ENCODE measurements at places on chromosomes 7 and 10. TPM values are rescaled to one million over a fixed set of nuclear protein-coding genes. Genes with fewer than 3 reads are reported as not detected.

GRCh38 chr7:106075937-106076336, 36.2 kb downstream of the SYPL1 start:
- no peaks in the 10 kb centered on the region for H3K27me3 ChIP-seq
- H3K4me3 ChIP-seq = no peak overlapping the region

GRCh38 chr10:70315815-70316214, 32.0 kb upstream of the NPFFR1 start:
- H3K36me3 ChIP-seq = no peaks in the 10 kb centered on the region
- H3K4me3 ChIP-seq = no peak overlapping the region
- no peaks in the 10 kb centered on the region for H3K27me3 ChIP-seq
- no peak for DNase-seq

GRCh38 chr7:74290553-74290950, 1.3 kb downstream of the CLIP2 start:
- no peaks in the 10 kb centered on the region for H3K27me3 ChIP-seq
- H3K27ac ChIP-seq = no peak overlapping the region
- H3K36me3 ChIP-seq = no peaks in the 10 kb centered on the region
- no peak for DNase-seq

INSYN2A gene
- total RNA-seq = not detected

DNA sequence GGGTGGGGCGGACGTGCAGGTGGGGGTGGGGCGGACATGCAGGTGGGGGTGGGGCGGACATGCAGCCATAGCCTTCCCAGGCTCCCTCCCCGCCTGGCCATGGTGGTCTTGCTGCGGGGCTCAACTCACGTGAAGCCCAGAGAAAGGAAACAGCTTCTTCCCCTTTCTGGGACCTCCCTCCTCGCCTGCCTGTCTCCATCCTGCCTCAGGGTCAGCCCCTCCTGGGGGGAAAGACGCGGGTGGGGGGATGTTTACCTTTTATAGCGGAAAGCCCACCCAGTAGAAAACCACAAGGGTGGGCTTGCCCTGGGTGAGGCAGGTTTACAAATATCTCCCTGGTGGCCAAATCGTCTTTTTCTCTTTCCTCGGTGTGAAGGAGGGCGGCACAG, 520.0 kb downstream of the GLRX3 start:
- no peak for DNase-seq
- no peaks in the 10 kb centered on the region for H3K4me1 ChIP-seq
- no peaks in the 10 kb centered on the region for H3K27me3 ChIP-seq
- no peak overlapping the region for H3K27ac ChIP-seq
- no peak overlapping the region for H3K4me3 ChIP-seq

GRCh38 chr7:78169992-78170391, 371.4 kb downstream of the PHTF2 start:
- DNase-seq = no peak
- H3K36me3 ChIP-seq = no peaks in the 10 kb centered on the region
- H3K27me3 ChIP-seq = no peaks in the 10 kb centered on the region
- no peak overlapping the region for H3K27ac ChIP-seq
- no peak overlapping the region for H3K4me3 ChIP-seq
- H3K4me1 ChIP-seq = no peaks in the 10 kb centered on the region

DNA sequence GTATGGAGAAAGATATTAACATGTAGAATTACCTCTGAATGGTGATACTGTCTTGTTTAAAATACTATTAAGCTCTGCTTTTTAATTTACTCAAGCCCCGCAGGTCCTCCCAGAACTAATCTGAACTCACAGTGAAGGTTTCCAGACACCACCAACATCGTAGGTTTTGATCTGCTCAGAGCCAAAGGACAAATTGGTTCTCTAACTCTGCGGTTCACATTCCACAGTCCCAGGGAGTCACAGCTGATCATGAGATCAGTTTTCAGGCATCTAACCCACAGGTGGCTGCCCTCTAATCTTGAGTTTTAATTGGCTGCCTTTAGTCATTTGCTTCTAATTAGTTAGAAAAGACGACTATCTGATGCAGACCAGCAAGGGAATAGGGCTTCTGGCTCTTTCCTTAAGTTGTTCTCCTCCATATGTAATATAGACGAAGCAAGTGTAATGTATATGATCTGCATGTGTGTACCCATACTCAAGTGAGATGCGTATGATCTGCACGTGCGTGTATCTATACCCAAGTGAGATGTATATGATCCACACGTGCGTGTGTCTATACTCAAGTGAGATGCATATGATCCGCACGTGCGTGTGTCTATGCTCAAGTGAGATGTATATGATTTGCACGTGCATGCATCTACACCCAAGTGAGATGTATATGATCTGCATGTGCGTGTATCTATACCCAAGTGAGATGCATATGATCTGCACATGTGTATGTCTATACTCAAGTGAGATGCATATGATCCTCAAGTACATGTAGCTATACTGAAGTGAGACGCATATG, 331.5 kb upstream of the NPVF start:
- H3K36me3 ChIP-seq = no peaks in the 10 kb centered on the region
- no peak overlapping the region for H3K27ac ChIP-seq
- H3K27me3 ChIP-seq = no peaks in the 10 kb centered on the region
- H3K4me1 ChIP-seq = peaks cover 7% of the 10 kb centered on the region
- no peak overlapping the region for H3K4me3 ChIP-seq

DNA sequence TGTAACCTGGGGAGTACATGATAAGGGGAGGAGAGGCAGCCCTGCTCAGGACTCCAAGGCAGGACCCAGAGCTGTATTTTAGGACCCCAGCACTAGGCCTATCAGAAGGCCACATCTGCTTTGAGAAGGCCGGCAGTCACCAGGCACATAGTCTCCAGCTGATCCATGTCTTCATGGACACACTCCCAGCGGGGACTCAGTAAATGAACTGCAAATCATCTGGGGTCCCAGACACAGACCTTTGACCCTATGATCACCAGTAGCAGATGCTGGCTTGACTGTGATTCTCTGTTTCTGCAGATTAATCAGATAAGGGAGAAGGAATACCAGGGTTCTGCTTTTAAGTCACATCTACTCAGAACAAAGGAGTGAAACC, 341.4 kb upstream of the PODXL start:
- H3K27me3 ChIP-seq = no peaks in the 10 kb centered on the region
- no peaks in the 10 kb centered on the region for H3K36me3 ChIP-seq
- H3K27ac ChIP-seq = no peak overlapping the region
- no peaks in the 10 kb centered on the region for H3K4me1 ChIP-seq

DNA sequence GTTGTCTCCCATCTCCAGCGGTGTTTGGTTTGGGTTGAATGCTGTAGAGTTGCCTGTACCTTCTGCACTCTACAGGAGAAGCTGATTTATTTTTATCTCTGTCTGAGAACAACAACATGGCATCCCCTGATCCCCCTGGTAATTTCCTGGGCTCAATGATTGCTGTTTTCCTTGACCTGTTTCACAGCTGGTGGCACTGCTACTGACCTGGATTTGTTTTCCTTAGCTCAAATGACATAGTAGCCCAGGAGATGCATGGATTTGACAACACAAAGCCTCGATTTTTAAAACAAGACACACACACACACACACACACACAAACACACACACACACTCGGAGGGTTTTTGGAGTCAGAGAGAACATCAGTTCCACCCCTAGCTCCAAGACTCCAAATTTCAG, 301.6 kb downstream of the NRG3 start:
- no peak for DNase-seq
- H3K4me1 ChIP-seq = no peaks in the 10 kb centered on the region
- H3K27me3 ChIP-seq = no peaks in the 10 kb centered on the region
- no peaks in the 10 kb centered on the region for H3K36me3 ChIP-seq
- no peak overlapping the region for H3K4me3 ChIP-seq
- no peak overlapping the region for H3K27ac ChIP-seq

PLAU gene
- 0.87 TPM for total RNA-seq

DNA sequence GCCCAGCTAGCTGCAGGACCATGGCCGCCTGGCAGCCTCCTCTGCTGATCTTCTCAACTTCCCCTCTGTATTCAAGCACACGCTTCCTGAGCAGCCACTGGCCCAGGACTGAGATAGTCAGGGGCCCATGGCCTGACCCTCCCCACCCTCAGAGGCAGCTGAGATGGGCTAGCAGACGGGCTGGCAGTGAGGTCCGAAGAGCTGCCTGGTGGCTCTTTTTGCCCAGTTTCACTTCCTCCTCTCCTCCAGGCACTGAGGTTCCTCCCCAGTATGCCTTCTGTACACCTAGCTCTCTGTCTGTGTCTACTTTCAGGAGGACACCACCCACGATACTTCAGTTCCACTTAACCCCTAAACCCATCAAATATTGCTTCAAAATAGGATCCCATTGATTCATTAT, 395.6 kb downstream of the TNS3 start:
- no peak for DNase-seq
- no peak overlapping the region for H3K27ac ChIP-seq
- no peaks in the 10 kb centered on the region for H3K27me3 ChIP-seq
- H3K4me3 ChIP-seq = no peak overlapping the region
- H3K36me3 ChIP-seq = no peaks in the 10 kb centered on the region

GRCh38 chr7:96997512-96998032, 7.8 kb upstream of the DLX6 start:
- no peaks in the 10 kb centered on the region for H3K36me3 ChIP-seq
- H3K4me3 ChIP-seq = no peak overlapping the region
- peaks cover 47% of the 10 kb centered on the region for H3K27me3 ChIP-seq
- DNase-seq = no peak
- no peaks in the 10 kb centered on the region for H3K4me1 ChIP-seq

GBX1 gene
- total RNA-seq = not detected
